ENCODE measurements at places on chromosomes 13 and 19.

DNA sequence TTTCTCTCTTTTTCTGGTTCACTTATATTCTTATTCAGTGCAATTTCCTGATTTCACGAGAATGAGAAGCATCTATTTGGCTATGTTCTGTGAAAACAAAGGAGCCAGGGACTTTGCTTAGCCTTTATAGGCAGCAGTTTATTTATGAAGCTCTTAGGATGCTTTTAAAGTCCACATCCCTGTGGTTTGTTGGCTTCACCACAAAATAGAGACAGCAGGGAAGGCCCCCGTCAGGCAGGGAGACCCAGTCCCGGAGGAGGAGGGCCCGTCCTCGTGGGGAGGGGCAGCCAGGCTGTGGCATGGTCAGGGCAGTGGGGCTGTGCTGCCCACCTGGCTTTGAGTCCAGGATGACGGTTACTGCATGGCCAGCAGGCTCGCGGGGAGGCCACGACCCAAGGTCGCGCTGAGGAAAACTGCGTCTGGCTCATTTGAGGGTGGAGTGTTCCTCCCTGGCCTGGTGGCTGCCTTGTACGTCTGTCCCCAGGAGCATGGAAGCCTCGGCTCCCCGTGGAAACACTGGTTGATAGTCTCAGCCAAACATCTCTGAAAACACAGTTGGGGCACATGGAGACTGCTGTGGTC lies 92.7 kb downstream of the ATP11A start:
- DNase-seq, result no peak

DNA sequence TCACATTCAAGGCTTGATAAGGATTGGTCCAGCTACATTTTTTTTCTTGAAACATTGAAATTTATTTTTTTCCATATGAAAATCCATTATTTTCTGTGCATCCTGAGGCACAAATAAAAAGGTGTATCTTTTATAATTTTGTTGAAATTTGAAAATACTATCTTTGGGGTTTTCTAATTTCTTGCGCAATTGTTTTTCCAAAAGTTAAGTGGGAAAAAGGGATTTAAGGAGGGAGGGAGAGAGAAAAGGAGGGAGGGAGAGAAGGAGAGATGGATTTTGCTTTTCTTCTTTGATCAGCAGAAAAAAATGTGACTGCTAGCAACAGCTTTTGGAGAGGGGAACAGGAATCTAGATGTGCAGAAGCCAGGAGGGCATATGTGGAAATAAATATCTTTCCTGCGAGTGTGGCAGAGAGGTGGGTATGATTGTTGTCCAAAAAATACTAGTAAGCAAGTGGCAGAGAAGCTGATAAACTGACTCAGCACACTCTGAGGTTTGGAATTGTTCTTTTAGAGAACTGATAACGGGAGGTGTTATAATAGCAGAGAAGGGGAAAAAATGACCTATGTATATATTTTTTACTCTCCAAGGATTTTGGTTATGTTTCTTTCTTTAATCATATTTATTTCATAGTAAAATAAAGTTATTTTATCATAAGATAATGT lies 61.2 kb upstream of the EDNRB start:
- no peak for DNase-seq

- no peak for DNase-seq
Measured at GRCh38 chr19:38635483-38636399, 11.7 kb upstream of the ACTN4 start.

GRCh38 chr13:21322988-21323387 lies 136.1 kb downstream of the ZDHHC20 start:
- DNase-seq, result no peak

DNA sequence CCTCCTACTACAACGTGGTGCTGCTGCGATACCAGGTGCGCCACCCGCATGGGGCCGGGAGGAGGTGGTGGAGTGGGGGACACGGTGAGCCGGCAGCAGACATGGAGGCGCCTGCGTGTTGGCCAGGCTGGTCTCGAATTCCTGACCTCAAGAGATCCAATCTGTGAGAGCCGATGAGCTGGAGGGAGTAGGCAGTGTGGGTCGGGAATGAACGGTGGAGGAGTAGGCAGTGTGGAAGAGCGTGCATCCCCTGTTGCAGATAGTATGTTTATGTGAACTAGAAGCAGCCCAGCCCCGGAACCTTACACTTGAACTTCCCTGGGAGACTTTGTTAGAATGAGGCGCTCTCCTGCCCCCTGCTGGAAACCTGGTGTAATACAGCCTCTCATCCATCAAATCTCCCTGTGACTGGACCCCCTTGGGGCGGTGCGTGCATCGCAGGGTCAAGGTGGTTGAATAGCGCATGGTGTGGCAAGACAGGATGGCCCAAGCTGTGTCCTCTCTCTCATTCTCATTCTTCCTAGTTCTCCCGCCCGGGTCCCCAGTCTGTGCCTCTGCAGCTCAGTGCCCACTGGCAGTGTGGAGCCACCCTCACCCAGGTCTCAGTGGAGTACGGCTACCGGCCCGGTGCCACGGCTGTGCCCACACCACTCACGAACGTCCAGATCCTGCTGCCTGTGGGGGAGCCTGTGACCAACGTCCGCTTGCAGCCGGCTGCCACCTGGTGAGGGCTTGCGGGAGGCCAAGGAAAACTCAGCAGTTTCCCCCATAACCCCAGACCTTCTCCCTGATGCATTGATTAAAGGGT lies 10.5 kb upstream of the B3GNT3 start:
- DNase-seq, result peak; percentile 65

DNA sequence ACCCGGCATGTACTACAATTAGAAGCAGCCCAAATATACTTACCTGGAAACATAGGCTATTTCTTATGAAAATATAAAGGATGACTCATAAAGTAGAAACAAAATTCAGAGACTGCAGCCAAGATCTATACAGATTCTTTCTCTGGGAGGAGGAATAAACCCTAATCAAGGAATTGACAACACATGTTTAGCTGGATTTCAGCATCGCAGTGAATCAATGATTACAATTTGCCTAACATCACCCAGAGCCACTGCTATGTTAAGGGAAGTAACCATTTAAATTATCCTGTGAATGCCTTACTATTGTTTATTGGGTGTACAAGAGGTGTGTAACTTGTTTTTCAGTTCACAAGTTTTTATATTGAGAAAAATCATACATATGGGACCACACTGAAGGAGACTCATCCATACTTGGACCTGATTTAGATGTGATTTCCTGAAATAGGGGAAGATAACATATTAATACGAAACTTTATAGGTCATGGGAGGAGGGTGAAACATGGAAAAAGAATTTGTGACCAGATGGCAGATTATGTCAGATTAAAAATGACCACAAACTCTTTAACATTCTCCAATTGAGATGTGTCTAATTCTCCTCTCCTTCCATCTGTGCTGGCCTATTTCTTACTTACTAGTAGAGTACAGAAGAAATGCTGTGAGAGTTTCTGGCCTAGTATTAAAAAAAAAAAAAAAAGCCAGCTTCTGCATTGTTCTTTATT lies 1168.4 kb downstream of the SLITRK1 start:
- DNase-seq, result peak; percentile 7

DNA sequence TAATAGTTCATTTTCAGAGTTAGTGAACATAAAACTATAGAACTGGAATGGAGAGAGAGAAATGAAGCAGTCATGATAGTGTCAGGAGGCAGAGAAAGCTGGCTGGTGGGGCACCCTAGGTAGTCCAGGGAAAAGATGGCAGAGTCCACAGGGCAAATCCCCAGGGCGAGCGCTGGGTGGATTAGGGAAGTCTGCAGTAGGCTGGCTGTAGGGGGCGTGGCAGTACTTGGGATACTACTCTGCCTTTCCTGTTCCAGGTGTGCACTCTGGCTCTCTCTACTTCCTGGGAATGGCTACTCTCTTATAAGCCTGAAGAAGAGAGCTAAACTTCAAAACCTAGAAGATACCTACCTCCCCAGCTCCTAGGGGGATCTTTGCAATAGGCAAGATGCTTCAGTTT lies 232.9 kb upstream of the SLC10A2 start:
- DNase-seq, result no peak

DNA sequence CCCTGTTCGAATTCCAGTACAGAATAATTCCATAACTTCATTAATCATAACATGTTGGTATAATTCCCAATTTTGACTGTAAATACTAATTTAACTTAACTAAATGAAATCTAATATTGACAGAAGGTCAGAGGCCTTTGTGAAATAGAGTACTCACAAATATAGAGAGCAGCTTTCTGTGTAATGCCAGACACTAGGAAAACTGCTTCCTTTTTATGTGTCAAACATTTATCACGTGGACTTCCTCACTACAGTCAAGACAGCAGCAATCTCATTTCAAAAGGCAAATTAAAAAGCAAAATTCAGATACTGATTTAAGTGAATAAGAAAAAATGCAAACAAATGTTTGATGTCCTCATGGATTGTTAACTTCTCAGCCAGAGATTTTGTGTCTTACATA lies 13.1 kb downstream of the ITM2B start:
- DNase-seq, result no peak

DNA sequence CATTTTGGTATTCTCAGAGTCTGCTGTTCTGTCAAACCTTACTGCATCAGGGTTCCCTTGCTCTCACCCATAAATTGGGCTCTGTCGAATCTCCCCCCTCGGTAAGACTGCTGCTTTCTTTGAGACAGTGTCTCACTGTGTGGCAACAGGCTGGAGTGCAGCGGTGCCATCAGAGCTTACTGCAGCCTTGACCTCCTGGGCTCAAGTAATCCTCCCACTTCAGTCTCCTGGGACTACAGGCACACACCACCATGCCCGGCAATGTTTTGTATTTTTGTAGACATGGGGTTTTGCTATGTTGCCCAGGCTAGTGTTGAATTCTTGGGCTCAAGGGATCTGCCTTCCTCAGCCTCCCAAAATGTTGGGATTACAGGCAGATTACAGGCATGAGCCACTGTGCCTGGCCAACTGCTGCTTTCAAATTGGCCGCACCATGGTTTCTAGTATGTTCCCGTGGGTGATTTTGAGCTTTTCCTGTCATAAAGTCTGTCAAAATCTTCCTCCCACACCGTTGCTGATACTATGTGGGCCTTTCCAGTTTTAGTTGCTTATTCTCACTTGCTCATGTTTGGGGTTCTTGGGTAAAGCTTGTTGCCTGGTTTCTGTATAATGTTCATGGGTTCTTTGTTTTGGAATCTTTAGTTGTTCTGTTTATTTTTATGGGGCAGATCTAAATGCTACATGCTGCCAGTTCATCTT lies 10.6 kb downstream of the RFC3 start:
- DNase-seq, result no peak

- DNase-seq, result peak; percentile 58
Measured at GRCh38 chr13:45928843-45929242, 77.3 kb upstream of the SIAH3 start.

DNA sequence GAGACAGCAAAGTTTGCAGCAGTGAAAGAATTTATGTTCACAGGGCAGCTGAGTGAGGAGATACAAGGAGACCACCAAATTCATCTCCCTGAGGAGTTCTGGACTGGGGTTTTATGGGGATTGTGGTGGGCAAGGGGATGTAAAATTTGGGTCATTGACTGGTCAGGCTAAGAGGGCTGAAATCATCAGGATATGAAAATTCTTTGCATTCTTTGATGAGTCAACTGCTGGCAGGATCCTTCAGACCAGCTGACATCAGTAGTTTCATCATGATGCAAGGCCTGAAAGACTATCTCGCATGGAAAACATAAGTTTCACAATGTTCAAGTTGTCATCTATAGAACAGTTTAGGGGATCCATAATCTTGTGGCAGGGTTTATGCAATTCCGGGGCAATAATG lies 869.5 kb upstream of the PCDH9 start:
- DNase-seq, result peak; percentile 79

DNA sequence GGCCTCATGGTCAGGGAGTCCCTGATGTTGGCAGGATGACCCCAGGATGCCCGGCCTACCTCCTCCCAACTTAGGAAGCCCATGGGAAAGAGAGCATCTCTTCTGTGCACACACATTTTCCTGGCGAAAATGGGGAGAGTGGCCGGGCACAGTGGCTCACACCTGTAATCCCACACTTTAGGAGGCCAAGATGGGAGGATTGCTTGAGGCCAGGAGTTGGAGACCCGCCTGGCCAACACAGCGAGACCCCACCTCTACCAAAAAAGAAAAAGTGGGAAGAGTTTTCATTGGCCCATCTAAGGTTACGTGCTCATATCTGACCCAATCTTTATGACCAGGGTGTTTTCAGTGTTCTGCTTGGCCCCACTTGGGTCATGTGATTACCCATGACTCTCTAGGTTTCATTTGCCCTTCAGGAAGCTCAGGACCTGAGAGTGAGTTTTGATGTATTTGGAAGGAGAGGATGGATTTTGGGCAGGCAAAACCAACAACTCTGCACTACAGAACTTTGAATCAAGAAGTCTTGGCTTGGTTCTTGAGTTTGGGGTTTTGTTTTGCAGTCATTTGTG lies 33.6 kb upstream of the SHKBP1 start:
- DNase-seq, result no peak

Measured in epithelial cell of esophagus (primary cell).